ENCODE measurements at places on chromosomes 5 and 9.

DNA sequence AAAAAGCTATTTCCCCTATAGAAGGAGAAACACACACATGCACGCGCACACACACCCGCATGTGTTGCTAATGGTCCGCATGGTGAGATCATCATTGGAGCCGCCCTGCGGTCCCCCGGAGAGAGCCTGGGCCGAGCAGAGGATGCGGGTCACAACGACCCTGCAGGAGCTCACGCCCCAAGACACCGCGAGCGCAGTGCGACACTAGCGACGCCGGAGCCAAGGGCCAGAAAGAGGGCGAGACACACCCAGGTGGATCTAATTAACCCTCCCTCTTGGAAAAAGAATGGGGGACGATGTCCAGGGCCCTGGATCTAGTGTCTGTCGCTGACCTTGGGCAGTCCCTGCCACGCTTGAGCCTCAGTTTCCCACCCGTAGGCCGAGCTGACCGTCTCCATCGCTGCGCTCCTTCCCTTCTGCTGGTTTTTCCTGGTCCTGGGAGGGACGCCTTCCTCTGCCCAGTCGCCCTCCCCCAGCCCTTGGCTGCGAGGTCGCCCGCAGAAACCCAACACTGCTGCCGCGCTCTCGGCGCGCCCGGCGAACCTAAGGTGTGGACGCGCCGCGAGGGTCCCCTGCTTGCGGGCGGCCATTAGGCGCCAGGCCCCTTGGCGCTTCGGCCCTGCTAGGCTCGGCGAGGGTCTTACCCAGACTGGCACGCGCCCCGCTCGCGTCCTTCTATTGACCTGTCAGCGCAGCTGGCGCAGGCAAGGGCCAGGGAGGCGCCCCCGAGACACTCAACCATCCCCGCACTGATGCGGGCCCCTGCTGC, 47.5 kb upstream of the RNF20 start:
- no peak for DNase-seq

GRCh38 chr9:109453210-109453842, 44.8 kb downstream of the PTPN3 start:
- DNase-seq: no peak

DNA sequence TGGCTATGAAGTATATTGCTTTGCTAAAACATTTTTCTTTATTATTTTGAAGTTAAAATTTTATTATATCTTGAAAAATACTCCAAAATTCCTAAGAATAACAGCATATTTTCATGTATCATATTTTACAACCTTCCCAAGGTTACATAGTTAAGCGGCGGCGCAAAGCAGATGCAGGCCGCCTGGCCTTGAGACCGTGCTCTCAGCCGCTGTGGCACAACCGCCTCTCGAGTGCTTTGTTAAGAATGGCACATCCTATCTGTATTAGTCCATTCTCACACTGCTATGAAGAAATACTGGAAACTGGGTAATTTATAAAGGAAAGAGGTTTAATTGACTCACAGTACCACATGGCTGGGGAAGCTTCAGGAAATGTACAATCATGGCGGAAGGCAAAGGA, 228.8 kb downstream of the ARRDC3 start:
- no peak for DNase-seq

DNA sequence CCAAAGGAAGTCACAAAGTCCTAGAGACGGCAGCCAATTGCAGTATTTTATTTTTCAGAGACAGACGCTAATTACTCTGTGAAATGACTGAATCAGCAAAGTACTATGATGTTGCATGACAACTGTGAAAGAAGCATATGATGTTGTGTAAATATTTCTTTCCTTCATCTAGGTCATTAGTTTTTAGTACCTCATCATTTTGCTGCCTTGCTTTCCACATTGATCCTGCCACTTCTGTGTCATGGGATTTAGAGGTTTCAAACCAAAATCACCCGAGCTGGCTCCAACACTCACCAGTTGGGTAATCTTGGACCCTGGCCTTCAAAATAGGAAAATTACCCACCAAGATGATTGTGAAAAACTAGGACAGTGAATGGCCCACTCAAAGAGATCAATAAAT, 585.2 kb downstream of the ACTL7B start:
- no peak for DNase-seq

All from SK-N-MC (cell line).